Esophagus mucosa (tissue), 1 donor: ENCODE measurements at places on chromosomes 11 and 22.

GRCh38 chr11:76674517-76675400 lies 4.2 kb upstream of the LRRC32 start:
- no peak for ATAC-seq

- no peak for ATAC-seq
These were observed 23.0 kb downstream of the NECTIN1 start for GRCh38 chr11:119706029-119706428.

- no peak for ATAC-seq
These were observed 22.4 kb upstream of the FLRT1 start for GRCh38 chr11:64013141-64013896.

DNA sequence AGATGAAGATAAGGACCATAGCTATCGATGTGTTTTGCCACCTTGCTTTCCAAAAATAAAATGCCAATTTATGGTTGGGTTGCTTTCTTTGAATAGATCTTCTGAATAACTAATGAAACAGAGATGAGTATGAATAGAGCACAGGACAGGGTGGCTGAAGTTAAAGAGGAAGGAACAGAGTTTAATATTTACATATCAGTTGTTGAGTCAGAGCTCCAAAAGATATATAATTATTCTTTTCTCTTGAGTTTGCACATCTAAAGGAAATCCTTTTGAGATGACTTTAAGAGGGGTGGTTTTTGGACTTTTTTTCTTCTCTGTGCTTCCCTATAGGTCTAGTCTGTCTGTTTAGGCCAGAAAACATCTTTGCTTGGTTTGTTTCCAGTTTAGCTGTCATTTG lies 115.2 kb downstream of the DDX10 start:
- ATAC-seq, result no peak

DNA sequence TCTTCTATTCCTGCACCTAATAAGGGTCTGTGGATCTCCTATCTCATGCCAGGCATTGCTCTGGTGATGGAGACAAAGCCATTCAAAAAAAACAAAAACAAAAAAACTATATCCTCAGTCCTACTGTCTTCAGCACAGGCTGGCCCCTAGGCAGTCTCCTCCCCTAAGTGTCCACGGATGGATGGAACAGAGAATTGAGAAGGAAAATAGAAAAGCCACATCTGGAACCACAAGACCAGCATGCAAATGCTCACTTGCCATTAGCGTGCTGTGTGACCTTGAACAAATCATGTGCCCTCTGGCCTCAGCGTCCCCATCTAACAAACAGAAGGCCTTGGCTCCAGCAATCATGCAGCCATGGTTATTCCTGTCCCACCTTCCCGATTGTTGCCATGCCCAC lies 32.7 kb upstream of the CD82 start:
- ATAC-seq, result no peak

DNA sequence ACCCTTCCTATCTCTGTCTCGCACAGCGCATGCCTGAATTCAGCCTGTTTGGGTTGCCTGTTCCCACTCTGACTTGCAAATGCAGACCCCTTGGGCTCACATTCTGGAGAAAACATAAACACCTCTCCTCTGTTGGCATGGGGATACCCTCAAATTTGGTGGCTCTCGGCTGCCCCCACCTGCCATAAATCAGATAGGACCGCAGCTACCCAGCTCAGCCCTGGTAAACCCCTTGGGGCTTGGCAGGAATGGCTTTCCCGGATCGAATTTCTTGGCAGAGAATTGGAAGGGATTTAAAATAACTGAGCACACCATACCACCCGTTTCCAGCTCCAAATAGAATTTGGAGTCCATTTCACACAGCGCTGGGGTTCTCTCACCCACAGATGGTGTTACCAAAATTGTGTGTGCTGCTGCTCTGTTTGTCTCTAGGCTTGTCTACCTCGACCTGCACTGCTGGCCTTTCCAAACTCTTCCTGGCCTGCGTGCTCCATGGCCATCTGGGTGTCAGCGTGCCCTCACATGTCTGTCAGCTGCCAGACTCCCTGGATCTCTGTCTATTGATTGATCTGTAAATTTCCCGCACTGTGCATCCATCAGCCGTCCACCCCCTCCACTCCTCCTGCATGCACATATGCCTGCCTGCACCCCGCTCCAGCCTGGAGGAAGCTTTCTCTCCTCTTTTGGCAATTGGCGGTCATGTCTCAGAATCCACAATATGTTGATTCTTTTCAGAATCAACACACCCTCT lies 134.0 kb downstream of the NTM start:
- peak; percentile 45 for ATAC-seq

DNA sequence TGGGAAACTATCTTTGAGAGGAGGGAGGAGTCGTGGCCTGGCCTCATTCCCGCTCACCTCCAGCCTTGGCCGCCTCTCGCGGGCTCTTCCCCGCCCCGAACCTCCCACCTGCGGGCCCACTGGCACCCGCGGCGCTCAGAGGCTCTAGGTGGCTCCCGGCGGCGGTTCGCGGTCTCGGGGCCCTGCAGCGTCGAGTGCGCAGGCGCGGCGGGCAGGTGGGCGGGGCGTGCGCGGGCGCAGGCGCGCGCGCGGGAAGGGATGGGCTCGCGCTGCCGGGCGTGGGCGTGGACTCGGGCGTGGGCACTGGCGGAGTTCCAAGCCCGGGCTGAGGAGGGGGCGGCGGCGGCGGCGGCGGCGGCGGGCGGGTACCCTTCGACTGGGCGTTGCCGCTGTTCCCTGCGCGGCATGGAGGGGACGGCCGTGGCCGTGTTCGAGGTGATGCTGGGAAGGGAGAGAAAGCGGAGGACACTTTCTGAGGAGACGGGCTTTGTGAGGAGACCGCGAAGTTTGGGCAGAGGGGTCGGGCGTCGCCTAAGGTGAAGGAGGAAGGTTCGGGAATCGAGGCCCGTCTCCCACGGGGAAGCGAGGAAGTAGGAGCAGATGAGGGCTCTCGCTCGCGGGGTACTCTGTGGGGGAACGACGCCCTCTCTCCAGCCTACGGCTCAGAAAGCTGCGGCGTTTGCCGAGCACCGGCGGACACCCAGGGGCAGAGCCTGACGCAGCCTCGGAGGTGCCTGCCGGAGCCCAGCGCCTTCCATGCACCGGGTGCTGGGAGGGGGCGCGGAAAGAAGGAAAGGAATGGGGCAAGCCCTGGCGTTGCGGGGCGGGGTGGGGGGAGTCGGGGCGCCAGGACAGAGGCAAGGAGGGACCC lies 15.7 kb upstream of the SPTBN2 start:
- ATAC-seq, result peak; percentile 84

DNA sequence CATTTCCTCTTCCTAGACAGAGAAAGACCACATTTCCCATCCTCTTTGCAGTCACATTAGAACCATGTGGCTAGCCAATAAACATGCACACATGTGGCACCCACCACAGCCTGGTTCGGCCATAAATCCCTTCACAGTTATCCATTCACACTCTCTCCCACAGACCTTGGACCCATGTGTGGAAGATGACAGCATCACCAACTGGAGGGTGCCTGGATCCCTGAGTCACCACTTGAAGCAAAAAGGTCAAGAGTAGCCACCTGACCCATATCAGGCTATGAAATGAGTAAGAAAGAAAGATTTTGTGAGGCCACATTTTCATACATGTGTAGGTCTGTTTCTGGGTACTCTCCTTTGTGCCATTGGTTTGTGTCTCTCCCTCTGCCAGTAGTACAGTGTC lies 9.0 kb upstream of the TMEM121B start:
- no peak for ATAC-seq

- ATAC-seq, result no peak
These were observed 176.3 kb upstream of the MTNR1B start for GRCh38 chr11:92793189-92793588.

DNA sequence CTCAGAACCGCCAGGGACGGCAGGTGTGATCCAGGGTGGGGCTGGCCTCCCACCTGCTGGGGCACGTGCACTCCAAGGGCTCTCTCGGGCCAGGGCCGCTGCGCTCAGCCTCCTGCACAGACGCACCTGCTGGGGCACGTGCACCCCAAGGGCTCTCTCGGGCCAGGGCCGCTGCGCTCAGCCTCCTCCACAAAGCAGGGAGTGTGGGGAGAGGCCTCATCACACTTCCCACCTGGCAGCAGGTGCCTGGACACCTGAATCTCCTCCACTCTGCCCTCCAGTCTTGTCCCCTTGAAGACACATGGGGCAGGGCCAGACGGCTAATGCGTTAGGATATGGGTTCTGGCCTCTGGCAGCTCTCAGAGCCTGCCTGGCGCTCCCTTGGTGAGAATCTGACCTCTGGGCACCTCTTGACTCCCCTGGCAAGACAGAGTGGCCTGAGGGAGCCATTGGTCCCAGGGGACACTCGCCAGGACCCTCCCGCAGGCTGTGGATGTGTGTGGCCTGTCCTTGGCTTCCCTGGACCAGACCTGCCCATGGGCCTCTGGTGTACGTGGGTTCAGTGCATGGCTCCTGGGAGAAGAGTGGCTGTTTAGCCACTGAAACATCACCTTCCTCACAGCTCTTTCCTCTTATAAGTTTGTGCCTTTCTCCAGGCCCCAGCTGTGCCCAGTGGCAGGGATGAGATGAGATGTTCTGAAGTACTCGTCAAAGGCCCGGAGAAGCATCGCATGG lies 73.5 kb downstream of the BRD1 start:
- peak; percentile 14 for ATAC-seq

GRCh38 chr11:20421946-20422345 lies 34.4 kb downstream of the PRMT3 start:
- ATAC-seq, result no peak

DNA sequence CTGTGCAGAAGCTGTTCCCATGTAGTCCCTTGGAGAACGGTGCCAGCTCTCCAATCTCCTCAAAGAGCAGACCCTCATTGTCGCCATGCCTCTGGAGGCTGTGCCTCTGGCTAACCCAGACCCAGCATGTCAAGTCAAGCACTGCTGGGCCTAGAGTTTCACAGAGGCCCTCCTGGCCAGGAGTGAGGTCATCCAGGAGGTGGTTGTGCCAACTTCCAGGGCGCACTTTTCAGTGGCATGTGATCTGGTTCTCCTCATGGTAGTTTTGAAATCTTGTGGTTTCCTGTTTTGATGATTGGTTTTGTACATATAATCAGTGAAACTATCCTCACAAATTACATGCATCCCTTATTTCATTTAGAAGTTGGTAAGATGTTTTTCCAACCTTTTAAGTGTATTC lies 78.9 kb downstream of the PPFIBP2 start:
- peak; percentile 17 for ATAC-seq

DNA sequence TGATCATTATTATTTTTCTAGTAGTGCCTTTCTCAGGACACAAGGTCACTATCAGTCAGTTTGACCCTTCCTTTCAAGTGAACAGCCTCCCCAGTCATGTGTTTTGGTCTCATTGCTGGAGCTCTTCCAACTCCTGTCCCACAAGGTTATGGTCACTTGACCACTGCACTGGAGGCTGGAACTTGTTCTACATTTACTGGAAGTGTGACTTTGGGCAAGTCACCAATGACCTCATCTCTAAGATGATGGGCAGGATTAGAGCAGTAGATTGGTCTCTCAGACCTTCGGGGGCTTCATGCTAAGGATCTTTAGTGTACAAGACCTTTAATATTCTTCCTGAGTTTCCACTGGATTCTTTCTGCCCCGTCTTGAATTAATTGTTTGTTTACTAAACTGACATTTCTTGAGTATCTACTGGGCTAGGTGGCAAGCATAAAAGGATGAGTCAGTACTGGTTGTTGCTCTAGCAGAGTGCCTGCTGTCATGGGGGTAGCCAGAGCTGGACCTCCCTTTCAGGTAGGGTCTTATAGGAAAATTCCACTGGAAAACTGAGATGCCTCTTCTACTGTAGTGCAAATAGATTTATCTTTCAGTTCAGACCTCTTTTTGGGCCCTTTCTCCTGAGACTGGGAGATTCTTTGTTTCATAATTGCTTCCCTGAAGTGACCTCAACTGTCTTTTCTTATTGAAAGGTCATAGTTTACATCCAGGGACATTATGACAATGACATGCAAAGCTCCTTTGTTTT lies 106.8 kb downstream of the GRAMD1B start:
- no peak for ATAC-seq

GRCh38 chr11:34904421-34904955 lies 11.7 kb downstream of the APIP start:
- no peak for ATAC-seq

DNA sequence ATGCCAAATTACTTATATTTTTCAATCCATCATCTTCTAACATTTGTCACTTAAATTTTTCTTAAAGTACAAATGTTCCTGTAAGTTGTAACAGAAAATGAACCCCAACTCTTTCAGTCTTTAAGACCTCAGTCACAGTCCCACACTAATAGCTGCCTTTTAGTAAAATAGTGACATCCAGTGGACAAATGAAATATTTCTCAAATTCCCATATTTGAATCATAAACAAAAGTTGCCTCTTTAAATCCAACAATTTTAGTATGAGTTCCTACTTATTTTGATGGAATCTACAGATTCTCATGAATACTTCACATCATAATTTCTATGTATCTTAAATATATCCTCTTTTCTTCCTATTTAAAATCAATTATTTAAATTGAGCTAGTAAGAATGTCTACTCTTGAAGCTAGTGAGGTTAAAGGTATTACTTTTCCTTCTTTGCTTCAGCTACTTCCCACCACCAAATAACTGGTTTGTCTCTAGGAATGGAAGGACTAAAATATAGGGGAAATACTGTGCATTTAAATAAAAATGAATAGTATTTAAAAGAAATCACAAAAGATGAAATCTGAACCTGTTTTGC lies 9.2 kb downstream of the LIN7C start:
- ATAC-seq, result no peak

GRCh38 chr11:16606784-16607674 lies 131.4 kb upstream of the C11orf58 start:
- ATAC-seq, result peak; percentile 20

DNA sequence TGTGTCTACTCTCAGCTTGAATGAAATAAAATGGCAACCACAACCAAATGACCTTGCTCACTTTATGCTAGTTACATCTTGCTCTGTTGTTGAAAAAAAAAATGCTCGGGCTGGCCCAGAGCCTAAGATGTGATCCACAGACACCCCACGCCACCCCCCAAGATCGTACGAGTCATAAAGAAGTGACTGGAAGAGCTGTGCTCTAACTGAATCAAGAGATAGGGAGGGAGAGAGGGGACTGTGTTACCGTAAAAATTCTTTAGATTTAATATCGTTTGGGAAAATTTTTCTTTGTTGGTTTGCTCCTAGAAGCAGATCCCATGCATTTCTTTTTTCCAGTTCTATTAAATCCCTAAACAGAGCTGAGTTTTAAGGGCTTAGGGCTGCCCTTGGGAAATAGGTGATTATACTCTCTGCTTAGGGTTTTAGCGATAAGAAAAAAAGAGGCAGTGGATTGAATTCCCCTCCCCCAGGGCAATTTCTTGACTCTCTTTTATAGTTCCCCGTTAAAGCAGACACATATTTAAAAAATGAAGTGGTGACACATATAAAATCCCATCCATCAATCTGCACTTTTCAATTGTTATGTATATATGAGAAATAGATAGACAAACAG lies 14.5 kb downstream of the MAML2 start:
- ATAC-seq, result no peak
